PC-9 (cell line): ENCODE measurements at places on chromosomes 7 and 10. TPM values are rescaled to one million over a fixed set of nuclear protein-coding genes. Genes with fewer than 3 reads are reported as not detected.
A peak's percentile ranks its signal among the peaks of the same experiment; 100 is the strongest.

IKZF1 gene
- not detected in 2 replicates for total RNA-seq

SPDYE2B gene
- not detected in 2 replicates for total RNA-seq

OPN4 gene
- 0.15 and 0.23 TPM in 2 replicates for total RNA-seq

PIK3AP1 gene
- 1.1 and 1.7 TPM in 2 replicates for total RNA-seq

RBP3 gene
- total RNA-seq = not detected in 2 replicates

VSIR gene
- 57.7 and 59.3 TPM in 2 replicates for total RNA-seq

DNA sequence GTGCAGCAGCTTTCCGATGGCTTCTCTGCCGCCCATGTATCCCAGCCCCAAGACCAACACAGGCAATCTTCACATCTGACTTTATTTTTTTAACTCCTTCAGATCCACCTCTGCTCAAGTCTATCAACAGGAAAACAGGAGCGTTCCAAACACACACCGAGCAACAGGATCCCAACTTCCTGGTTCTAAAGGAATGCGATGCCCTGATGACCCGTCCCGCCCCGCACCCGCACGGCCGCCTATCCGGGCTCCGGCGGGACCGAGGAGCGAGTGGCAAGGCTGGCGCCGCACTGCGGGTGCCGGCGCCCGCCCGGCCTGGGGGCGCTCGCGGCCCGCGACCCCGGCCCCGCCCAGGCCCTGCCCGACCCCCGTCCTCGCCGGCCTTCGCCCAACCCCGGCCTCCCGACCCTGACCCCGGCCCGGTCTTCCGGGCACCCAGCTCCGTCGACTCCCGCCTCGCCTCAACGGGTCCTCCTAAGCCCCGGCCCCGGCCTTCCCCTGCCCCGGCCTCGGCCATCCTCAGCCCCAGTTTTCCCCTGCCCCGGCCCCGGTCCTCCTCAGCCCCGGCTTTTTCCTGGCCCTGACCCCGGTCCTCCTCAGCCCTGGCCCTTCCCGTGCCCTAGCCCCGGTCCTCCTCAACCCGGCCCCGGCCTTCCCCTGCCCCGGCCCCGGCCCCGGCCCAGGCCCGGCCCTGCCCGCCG, 730 bp downstream of the LARP4B start:
- peak overlapping the region; percentile 98 for H3K4me3 ChIP-seq
- peak overlapping the region; percentile 63 for H3K27ac ChIP-seq
- peaks cover 14% of the 10 kb centered on the region; the same call in 1 of the 2 replicates for H3K4me1 ChIP-seq
- peak; percentile 64 for DNase-seq
- no peaks in the 10 kb centered on the region; the same call in 1 of the 2 replicates for H3K36me3 ChIP-seq

- no peak overlapping the region for H3K4me3 ChIP-seq
- peaks cover 12% of the 10 kb centered on the region for H3K4me1 ChIP-seq
- H3K36me3 ChIP-seq = no peaks in the 10 kb centered on the region
- H3K27me3 ChIP-seq = no peaks in the 10 kb centered on the region
- no peak for DNase-seq
Measured at GRCh38 chr10:119515511-119516045, 26.9 kb downstream of the RGS10 start.

- DNase-seq = peak; percentile 98
- peak within 1 kb of the TSS; percentile 98 for H3K4me3 ChIP-seq
- peaks cover 18% of the 10 kb centered on the region for H3K4me1 ChIP-seq
Measured at GRCh38 chr7:83162402-83163256, at the start of gene PCLO. PCLO (minus strand) TSS chr7:83162884; CDS start chr7:83162592, 292 bp downstream.

- no peaks in the 10 kb centered on the region for H3K4me1 ChIP-seq
- peaks cover 21% of the 10 kb centered on the region for H3K27me3 ChIP-seq
- no peaks in the 10 kb centered on the region for H3K36me3 ChIP-seq
- no peak overlapping the region for H3K27ac ChIP-seq
- H3K4me3 ChIP-seq = no peak overlapping the region
Measured at GRCh38 chr10:132836248-132836831, 50.4 kb upstream of the NKX6-2 start.

DNA sequence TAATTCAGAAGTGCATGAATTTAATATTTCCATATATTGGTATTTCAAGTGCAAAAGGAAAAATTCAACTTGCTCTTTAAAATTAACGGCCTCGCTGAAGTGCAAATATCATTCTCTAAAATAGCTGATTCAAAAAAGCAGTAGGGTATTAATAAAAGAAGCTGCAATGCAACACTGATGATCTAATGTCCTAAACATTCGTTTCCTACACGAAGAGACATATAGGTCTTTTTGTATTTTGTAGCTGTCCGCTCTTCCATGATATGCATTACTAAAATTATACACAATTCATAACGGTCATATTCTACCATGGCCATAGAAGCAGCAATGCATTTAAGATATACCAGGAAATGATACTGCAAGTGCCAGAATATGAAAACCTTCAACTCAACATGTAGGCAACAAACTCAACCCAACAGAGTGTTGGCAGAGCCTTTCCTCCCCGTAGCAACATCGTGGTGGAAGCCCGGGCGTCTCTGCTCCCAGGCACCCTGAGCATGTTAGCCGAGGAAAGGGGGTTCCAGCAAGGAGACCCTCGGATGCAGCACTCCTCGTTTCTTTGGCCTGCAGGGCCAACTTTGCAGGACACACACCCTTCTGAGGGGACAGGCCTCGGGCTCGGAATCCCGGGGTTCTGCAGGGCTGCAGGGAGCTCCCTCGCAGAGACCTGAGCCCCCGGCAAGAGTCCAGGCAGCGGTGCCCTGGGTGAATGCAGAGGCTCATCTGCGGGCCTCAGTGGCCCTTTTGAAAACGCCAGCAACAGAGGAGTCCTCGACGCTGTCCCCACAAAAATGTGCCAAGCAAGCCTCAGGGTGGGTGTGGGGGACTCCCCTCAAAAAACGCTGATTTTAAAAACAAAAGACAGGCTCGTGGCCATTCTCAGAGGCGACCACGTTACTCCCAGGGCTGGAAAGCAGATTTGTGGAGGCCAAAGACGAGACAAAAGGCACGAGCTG, 1.6 kb downstream of the FAM171A1 start:
- no peak for DNase-seq
- H3K4me3 ChIP-seq = no peak overlapping the region
- no peak overlapping the region for H3K27ac ChIP-seq
- no peaks in the 10 kb centered on the region for H3K4me1 ChIP-seq
- peaks cover 39% of the 10 kb centered on the region for H3K27me3 ChIP-seq

- H3K36me3 ChIP-seq = no peaks in the 10 kb centered on the region
- peaks cover 31% of the 10 kb centered on the region for H3K4me1 ChIP-seq
- H3K4me3 ChIP-seq = no peak overlapping the region
- 0 out of 2 replicates have a peak overlapping the region, but pooled peaks have one; percentile 7 for H3K27ac ChIP-seq
- DNase-seq = peak; percentile 70
Measured at GRCh38 chr7:135879233-135879632, 97.9 kb downstream of the MTPN start.

- no peaks in the 10 kb centered on the region for H3K4me1 ChIP-seq
- no peaks in the 10 kb centered on the region for H3K27me3 ChIP-seq
- DNase-seq = no peak
- no peak overlapping the region for H3K4me3 ChIP-seq
- peaks cover 25% of the 10 kb centered on the region for H3K36me3 ChIP-seq
- H3K27ac ChIP-seq = no peak overlapping the region
Measured at GRCh38 chr7:5217396-5217795, 27.4 kb downstream of the WIPI2 start.

DNA sequence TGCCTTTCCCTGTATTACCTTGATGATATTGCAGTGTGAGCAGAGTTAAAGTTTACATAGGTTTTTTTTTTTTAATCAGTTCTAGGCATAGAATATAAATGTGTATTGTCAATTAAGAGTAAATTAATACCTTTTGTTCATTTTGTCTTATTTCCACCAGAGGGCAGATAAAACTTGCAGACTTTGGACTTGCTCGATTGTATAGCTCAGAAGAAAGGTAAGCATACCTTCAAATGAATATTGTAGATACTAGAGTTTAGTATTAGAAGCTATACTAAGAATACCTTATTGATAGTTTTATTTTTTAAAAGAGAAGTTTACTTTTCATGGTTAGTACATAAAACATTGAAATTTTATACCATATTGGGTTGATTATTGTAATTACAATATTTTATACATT, 86.8 kb downstream of the MPLKIP start:
- DNase-seq = no peak
- H3K27ac ChIP-seq = no peak overlapping the region
- H3K4me1 ChIP-seq = no peaks in the 10 kb centered on the region
- H3K27me3 ChIP-seq = no peaks in the 10 kb centered on the region

GRCh38 chr7:11668727-11669126, 163.3 kb downstream of the THSD7A start:
- no peak overlapping the region for H3K4me3 ChIP-seq
- no peaks in the 10 kb centered on the region for H3K27me3 ChIP-seq
- DNase-seq = no peak
- no peaks in the 10 kb centered on the region for H3K4me1 ChIP-seq

GRCh38 chr7:106369816-106370215, 85.0 kb upstream of the NAMPT start:
- H3K27ac ChIP-seq = 0 out of 2 replicates have a peak overlapping the region, but pooled peaks have one; percentile 28
- H3K4me3 ChIP-seq = no peak overlapping the region
- DNase-seq = no peak
- 0 out of 2 replicates have a peak, but pooled peaks cover 10% of the 10 kb centered on the region for H3K36me3 ChIP-seq
- H3K27me3 ChIP-seq = no peaks in the 10 kb centered on the region

DNA sequence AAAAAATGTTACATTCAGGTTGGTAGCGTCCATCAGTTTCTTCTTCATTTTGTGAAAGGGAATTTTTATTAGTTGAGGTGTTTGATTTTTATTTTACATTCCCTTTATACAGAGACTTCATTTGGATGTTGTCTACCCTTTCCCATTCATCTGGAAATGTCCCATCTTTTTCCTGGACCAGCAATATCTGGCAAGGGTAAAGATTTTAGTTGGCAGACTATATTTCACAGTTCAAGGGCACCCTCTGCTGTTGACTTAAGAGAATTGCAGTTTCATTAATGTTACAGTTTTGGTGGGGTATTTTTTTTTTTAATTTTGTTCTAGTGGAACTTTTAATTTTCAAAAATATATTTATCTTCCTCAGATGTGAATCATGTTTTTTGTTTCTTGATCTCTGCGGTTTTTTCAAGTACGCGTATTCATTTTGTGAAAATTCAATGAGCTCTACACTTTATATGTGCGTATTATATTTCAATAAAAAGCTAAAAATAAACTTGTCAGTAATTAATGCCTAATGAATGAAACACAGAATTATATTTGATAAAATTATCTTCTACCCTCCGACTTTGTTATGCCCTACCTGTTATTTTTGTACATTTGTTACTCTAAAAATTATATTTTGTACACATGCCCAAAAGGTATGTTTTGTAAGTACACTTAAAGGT, 97.9 kb upstream of the KLF14 start:
- H3K27ac ChIP-seq = no peak overlapping the region
- DNase-seq = peak; percentile 58
- no peak overlapping the region for H3K4me3 ChIP-seq

DNA sequence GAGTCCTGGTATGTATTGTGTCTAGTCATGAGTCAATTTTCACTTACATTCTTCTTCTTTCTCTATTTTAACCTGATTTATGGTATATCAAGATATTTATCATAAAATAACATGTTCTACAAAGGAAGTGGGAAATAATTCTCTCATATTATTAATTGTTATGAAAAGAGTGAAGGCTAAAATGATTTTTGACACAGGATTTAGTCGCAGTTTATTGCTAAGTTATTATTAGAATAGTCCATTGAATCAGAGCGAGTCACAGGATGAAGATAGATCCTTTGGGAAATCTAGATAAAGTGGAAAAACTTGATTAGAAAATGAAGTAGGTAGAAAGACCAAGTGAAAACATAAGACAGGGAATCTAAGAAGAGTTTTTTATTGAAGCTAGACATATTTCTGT, 184.3 kb upstream of the DGKB start:
- no peaks in the 10 kb centered on the region for H3K36me3 ChIP-seq
- no peaks in the 10 kb centered on the region for H3K4me1 ChIP-seq
- H3K27ac ChIP-seq = no peak overlapping the region
- no peak for DNase-seq
- no peak overlapping the region for H3K4me3 ChIP-seq

- H3K27ac ChIP-seq = no peak overlapping the region
- no peak for DNase-seq
- H3K4me3 ChIP-seq = no peak overlapping the region
- H3K27me3 ChIP-seq = peaks cover 36% of the 10 kb centered on the region
Measured at GRCh38 chr10:104367904-104368303, 14.3 kb downstream of the CFAP58 start.

DNA sequence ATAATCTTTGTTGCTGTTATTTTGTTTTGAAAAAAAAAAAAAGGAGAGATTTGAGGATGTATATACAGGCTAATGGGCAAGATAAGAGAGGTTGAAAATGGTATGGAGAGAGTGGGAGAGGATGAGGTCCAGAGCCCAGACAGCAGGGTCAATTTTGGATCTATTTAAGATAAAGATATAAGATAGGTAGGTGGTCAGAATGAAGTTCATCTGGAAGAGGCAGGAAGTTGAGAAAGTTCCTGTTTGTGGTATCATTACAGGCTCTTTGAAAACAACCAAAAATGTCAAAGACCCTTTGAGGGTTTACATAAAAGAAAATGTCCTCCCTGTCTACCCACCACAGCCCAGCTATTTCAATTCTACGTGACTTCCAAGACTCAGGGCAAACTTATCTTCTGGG, 7.5 kb downstream of the CEP41 start:
- H3K27me3 ChIP-seq = no peaks in the 10 kb centered on the region
- H3K27ac ChIP-seq = no peak overlapping the region
- DNase-seq = no peak
- H3K36me3 ChIP-seq = no peaks in the 10 kb centered on the region

DNA sequence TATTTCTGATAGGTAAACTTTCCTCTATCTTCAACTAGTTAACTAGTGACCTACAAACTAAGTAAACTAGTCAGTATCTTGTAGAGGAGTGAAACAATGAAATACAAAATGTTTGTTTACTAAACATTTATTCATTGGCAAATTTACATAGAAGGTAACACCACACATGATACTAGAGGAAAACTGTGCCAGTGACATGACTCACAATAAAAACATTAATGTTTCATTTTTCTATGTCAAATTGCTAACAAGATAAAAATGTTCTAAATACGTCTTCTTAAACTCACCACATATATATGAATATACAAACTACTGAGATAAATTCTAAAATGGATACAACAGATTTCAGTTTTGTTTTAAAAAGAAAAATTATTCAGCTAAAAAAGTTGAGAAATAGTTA, 471.3 kb downstream of the PARD3 start:
- no peaks in the 10 kb centered on the region for H3K36me3 ChIP-seq
- no peaks in the 10 kb centered on the region for H3K27me3 ChIP-seq
